ENCODE measurements at places on chromosomes 12 and 14.

GRCh38 chr12:34334953-34335743 is 312.9 kb downstream of the ALG10 start:
- no peak for DNase-seq

DNA sequence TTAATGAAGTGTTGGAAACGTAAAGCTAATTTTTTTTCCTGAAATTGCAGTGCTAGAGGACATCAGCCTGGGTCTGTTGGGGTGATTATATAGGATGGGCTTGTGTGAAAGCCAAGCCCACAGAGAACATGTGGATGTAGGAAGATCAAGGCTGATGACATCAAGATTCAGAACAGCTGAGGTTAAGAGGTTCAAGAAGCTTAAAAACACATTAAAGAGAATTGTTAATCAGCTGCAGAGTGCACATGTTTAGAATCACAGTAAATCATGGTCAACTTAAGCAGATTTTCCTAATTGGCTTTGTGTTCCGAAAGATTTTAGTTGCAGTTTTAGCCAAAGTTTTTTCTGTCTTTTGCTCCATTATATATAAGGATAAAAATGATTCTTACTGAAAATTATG is 87.9 kb upstream of the PRICKLE1 start:
- DNase-seq: no peak

- DNase-seq: no peak
These were observed 10.3 kb upstream of the ISM2 start for GRCh38 chr14:77508876-77509275.

- no peak for DNase-seq
These were observed 35.8 kb upstream of the BBS10 start for GRCh38 chr12:76383988-76384387.

- no peak for DNase-seq
These were observed 3.8 kb downstream of the PSMB5 start for GRCh38 chr14:23030936-23031335.

DNA sequence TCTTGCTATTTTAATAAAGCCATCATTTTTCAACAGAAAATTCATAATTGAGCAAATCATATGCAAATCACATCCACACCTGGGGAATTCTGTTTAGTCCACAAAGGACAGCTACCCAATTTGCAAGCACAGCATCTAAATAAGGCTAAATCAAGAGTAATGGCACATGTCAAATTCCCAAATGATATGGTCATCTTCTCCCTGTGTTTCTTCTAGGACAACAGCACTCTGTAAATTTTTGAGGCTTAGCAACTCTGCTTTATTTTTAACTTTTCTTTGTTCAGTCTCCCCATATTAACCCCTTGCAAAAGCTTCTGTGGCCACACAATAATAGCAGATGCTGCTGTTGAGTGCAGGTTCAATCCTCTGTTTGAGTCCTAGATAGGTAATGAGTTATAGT is 155.6 kb upstream of the DAAM1 start:
- DNase-seq: no peak

GRCh38 chr12:27523305-27523641 is 733 bp upstream of the PPFIBP1 start:
- DNase-seq: no peak

GRCh38 chr14:72598306-72598705 is 295.6 kb downstream of the DPF3 start:
- no peak for DNase-seq

DNA sequence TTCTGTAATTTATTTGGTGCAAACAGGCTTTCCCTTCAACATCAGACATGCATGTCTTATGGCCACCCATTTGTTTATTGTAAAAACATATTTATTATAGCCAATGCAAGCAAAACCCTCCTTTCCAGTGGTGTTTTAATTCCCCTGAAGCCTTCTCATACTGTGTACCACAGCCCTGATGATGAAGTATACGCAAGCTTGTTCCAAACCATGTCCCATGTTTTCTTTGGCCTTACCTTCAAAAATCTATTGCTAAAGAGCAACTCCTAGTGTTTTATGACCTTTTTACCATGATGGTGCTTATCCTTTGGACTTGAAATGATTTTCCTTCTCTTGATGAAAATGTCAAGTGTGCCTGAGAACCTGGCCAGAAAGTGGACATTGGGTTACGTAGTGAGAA is 85.9 kb upstream of the CCDC91 start:
- no peak for DNase-seq
